Activated naive CD4-positive, alpha-beta T cell (primary cell): ENCODE measurements at places on chromosomes 6 and 20.

DNA sequence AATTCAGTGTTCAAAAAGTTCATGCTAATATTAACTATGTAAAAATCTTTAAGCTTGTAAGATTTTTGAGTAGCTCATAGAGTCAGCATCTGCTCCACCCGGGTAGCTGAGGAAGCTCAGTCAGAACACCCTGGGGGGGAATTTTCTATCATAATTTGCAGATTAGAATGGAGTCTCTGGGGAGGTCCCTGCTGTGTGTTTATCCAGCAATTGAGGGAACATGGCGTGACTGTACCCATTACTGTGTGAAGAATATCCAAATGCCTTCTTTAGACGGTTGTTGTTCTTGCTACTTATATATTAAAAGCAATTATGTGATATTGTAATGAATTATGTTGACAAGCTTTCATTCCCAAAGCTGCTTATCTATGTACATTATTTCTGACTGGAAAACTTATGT is 64.8 kb downstream of the AIG1 start:
- no peak for DNase-seq

DNA sequence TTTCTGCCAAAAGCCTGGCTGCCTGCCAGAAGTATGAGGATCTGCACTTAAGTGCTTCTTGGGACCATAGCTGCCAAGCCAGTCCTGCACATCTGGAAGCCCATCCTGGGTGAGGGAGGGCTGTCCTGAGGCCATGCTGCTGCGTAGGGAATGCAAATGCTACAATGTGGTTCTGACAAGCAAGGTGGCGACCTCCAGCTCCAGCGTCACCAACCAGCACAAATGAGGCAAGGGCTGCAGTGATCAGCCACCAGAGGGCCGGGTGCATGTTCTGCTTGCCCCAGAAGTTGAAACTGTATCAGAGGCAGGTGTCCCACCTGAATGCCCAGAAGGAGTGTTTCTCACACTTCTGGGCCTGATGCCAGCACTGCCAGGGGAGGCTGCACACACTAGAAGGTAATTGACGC is 99.1 kb upstream of the KCNQ5 start:
- no peak for DNase-seq

GRCh38 chr20:22698259-22698842 is 114.0 kb upstream of the FOXA2 start:
- no peak for DNase-seq

DNA sequence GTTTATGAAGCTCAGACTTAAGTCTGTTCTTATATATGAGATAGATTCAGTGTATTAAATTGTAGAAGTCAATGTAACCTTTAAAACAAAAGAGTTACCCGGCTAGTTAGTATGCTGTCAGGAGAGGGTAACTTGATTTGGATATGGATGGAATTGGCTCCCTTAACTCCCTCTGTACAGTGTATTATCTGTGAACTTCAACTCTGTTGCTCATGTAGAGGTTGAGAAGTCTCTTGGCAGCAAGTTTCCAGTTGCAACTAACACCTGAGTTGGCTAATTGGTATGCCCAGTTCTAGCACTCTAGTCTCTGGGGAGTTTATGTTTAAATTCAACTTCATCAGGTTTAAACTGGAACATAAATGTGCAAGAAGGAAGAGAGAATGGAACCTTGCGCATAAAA is 111.0 kb downstream of the NCOA3 start:
- DNase-seq: no peak

- DNase-seq: no peak
Measured at GRCh38 chr6:34664256-34664971, 32.2 kb downstream of the ILRUN start.

GRCh38 chr6:35804996-35805736 is at the start of gene LHFPL5:
LHFPL5 (plus strand) TSS chr6:35805352; CDS start chr6:35805671, 319 bp downstream.
- no peak for DNase-seq

DNA sequence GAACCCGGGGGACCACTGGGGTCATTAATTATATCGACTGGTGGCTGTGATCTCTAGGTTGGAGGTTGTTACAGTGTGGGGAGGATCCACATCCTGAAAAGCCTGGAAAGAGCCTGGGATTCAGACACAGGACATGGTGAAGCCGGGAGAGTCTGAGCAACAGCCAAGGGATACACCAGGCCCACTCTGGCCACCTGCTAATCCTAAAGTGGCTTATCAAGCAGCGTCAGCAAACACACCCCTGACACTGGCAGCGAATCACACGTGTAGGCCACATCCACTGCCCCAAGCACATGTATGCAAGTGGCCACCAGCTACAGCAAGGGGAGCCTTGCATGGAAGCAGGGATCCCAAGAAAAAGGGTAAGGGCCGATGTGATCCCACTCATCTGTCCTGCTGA is 41.0 kb downstream of the GFOD1 start:
- no peak for DNase-seq

DNA sequence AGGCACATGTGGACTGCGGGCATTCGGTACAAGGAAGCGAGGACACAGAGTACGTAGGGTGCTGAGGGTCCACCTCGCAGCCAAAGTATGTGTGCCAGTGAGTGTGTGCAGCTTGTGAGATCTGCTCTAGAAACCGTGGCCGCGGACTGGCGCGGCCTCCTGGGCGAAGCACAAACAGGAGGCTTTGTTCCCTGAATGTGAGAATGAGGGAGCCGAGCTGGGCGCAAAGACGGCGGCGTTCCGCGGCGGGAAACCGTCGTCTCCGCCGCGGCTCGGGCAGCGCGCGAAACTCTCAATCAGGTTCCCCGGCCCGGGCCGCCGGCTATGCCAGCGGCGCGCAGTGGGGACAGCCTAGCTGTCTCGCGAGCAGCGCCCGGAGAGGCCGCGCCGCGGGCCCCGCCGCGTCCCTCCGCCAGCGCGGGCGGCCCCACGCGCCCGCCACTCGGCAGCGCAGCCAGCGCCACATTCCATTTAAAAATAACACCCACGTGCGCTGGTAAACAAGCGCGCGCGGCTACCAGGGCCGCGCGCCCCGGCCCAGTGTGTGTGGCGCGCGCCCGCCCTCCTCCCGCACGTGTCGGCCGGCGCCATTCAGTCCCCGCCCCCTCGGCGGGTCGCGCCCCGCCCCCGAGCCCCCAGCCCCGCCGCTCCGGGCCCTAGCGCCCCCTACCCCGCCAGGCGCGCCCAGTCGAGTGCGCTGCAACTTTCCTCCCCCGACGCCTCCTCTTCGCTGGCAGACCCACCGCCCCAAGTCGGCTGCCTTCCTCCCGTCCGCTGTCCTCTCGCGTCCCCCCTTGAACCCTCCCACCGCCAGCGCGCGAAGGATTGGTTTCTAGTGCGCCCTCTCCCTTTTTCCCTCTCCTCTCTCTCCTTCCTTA is 3.0 kb upstream of the FOXO3 start:
- peak; percentile 72 for DNase-seq

- DNase-seq: no peak
Measured at GRCh38 chr6:146543211-146543939, at the start of gene RAB32. RAB32 (plus strand) TSS chr6:146543833; CDS start chr6:146543872, 39 bp downstream.

GRCh38 chr6:73129653-73130443 is 95.4 kb downstream of the KHDC1L start:
- DNase-seq: peak; percentile 75

DNA sequence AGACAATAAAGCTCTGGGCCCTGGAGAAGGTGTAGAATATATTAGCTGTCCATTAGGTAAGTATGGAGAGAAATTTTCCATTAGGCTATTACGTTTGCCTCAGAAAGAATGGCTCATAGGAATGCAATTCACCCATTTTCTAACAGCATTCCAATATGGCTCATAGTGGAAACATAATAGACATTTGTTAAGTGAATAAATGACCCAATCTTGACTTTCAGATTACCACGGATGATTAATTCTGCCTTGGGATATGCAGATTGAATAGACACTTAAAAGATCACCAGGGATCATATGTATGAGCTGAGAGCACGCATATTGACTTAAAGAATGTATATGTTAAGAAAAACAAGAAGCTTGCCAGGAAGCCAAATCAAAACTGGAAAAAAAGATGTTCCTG is 209.1 kb upstream of the CDYL start:
- DNase-seq: no peak

DNA sequence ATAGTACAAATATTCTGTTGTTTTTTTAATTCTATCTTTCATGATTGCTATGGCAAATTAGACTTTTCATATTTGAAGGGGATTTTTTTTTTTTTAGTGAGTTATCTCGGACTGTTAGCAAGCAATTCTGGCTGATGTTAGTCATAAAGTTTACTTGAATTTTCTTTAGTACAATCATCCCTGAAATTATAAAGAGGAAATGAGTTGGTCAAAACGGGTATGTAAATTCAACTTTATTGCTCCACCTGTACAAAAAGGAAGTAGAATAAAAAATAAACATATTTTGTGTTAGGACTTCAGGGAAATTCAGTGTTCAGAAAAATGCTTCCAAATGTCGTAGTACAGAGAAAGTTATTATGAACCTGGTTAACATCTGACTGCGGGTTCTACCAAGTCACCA is 40.3 kb downstream of the PPP1R14C start:
- DNase-seq: no peak

- no peak for DNase-seq
Measured at GRCh38 chr20:39849171-39849570, 839.9 kb downstream of the MAFB start.

DNA sequence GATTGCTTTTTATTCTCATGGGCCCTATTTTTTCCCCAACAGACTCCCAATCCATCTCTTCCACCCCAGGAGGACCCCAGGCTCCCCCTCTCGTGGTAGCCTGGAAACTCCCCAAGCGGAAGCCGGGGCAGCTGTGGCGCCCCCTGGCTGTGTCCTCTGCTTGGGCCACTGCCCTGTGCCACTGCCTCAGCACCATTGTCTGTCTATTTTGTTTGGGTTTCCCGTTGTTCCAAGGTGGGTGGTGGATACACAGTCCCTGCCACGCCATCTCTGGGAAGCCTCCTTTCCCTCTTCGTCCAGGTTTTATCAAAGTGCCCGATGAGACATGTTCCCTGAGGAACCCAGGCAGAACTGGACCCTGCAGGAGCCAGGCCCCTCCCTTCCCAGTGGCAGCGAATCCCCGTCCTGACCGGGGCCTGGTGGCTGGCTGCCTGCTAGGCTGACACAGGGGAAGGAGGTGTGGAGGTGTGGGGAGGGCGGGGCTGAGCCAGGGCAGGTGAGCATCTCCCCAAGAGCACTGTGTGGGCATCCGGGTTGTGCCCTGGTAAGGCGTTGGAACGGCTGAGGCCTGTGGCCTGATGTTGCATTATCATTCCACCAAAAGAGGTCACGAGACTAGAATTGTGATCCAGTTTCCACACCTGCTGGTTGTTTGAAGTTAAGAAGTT is 228.2 kb downstream of the CDH4 start:
- no peak for DNase-seq

DNA sequence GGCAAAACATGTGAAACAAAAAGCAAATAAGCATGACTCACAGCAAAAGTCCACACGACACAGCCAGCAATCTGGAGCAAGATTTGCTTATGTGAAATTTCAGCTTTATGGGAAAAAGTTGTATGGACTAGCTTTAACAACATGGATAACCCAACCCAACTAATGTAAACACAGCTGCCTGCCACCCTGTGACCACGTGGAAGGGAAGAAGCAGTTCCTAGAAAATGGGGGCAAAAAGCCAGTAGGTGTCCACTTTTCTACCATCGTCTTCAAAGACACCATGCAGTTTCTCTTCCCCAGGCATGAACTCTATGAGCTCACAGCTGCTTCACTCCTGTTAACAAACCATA is 425.4 kb upstream of the RNF217 start:
- no peak for DNase-seq

DNA sequence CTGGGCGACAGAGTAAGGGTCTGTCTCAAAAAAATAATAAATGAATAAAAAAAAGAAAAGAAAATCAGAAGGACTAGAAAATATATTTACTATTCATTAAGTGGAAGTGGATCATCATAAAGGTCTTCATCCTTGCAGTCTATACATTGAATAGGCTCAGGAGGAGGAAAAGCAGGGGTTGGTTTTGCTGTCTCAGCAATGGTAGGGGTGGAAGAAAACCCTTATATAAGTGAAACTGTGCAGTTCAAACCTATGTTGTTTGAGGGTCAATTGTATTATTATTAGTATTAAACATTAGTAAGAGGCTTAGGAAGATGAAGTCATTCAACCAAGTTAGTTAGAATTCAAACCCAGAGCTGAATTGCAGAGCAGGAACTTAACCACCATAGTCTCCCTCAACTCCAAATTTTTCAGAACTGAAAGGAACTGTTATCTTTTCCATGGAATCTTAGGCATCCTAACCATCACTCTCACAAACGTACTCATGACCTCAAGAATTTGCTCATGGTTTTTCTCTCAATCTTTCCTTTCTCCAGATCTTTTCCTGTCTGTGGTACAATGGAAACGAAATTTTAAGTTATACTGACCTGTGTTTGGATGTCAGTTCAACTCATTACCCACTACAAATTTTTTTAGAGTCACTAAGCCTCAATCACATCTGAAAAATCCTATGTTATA is 7.7 kb upstream of the SMIM13 start:
- no peak for DNase-seq

- no peak for DNase-seq
Measured at GRCh38 chr6:137964876-137965275, 97.8 kb downstream of the TNFAIP3 start.

DNA sequence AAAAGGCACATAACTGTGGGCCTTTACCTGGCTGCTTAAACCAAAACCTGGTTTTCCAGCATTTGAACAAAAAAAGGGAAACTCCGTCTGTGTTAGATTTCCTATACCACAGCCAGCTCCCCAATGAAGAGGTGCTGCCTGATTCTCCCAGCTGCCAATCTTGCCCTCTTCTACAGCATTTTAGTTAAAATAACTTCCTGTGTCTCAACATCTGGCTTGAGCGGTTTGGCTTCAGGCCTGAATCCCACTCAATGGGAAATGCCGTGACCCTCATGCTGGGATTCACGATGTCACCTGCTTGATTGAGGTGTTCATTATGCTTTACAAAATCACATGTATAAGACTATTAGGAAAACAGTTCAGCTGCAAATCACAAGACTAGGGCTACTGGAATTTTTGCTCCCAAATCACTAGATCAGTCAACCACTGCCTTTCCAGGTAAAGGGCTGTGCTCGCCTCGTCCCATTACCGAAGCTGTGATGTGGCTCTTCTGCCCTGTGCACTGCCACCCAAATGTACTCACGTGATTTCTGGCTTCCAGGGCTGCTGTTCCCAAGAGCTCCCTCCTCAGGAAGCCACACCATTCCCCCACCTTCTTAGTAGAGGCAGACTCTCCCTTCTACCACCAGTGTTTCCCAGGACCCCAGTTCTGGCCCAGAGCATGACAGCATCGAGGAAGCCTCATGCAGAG is 94.6 kb downstream of the PSMG4 start:
- no peak for DNase-seq

DNA sequence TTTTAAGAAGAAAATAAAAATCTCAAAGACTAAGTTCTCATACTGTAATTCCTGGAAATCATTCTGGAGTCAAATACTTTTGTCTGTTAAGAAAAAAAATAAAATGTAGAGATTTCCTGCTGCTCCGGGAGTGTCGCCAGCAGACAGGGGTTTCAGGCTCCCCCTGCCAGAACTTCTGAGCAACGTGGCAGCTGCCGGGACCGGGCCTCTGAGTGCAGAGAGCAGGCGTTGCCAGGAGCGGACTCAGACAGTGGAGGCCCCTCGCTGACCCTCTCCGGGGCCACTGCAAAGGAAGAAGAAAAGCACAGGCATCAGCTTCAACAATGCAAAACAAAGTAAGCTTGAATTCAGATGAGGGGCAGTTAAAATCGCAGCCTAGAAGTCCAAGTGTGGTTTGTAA is 95.5 kb downstream of the THBS2 start:
- no peak for DNase-seq

- no peak for DNase-seq
Measured at GRCh38 chr6:161225681-161226008, 48.2 kb downstream of the AGPAT4 start.
